ENCODE measurements at places on chromosomes 3 and 15. TPM values are rescaled to one million over a fixed set of nuclear protein-coding genes. Genes with fewer than 3 reads are reported as not detected.

DNA sequence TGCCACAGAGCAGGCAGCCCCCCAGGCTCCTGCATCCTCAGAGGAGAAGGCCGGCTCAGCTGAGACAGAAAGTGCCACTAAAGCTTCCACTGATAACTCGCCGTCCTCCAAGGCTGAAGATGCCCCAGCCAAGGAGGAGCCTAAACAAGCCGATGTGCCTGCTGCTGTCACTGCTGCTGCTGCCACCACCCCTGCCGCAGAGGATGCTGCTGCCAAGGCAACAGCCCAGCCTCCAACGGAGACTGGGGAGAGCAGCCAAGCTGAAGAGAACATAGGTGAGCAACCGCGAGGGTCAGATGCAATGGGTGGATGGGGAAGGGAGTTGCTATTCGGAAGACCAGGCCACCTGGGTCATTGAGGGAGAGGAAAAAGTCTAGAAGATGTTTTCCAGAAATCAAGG lies 53.0 kb downstream of the GAP43 start:
- DNase-seq, result no peak

The EBLN2 gene
- 5.1 TPM for total RNA-seq

The RNU5B-1 gene
- total RNA-seq, result 40.6 TPM

- DNase-seq, result no peak
Observed at GRCh38 chr3:126607214-126607908, 47.6 kb downstream of the TXNRD3 start.

DNA sequence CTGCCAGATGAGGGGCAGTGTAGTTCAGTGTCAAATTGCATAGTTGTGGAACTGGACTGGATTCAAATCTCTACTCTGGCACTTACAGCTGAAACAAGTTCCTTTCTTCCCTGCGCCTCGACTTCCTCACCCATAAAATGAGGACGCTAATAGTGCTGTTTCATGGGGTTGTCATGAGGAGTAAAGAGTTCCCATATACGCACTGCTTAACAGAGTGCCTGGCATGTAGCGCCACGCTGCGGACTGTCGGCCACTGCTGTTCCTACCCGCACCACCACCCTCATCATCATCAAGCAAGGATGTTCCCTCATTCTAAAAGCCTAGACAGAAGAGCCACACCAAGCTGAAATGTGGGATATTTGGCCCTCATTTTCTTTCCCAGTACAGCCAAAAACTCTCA lies 91.9 kb downstream of the CHDH start:
- no peak for DNase-seq

Measured in aorta (tissue), 5 donors.